ENCODE measurements at places on chromosomes 12 and 14.

GRCh38 chr14:75454963-75455546, 27.2 kb downstream of the JDP2 start:
- DNase-seq: peak; percentile 44

DNA sequence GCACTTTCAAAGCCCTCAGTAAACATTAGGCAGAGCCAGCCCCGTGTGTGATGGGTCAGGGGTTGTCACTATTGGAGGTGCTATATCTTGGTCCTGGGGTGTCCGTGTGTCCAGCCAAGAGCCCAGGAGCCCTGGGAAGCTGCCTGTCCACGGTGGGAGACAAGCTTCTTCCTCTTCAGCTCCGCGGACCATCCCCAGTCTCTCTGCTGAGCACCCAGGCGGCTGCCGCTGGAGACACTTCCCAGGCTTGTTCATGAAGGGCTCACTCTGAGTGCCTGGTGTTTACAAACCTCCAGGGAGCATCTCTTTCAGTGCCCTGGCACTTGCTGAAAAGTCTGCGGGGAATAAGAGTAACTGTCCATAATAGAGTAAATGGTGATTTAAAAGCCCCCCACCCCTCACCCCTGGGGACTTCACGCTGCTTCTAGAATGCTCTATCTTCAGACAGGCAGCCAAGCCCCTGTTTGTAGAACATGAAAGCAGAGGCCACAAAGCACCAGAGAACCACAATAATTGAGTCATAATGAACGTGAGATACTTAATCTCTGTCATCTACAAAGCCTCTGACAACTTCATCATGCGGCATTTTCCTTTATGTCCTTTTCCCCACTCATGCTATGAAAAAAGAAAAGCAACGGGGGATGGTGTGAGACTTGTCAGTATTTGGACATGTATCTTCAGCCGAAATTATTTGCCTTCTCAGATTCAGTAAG, 178.6 kb downstream of the TMEM132C start:
- DNase-seq: no peak

GRCh38 chr12:16218934-16219751, 58.3 kb downstream of the SLC15A5 start:
- no peak for DNase-seq

DNA sequence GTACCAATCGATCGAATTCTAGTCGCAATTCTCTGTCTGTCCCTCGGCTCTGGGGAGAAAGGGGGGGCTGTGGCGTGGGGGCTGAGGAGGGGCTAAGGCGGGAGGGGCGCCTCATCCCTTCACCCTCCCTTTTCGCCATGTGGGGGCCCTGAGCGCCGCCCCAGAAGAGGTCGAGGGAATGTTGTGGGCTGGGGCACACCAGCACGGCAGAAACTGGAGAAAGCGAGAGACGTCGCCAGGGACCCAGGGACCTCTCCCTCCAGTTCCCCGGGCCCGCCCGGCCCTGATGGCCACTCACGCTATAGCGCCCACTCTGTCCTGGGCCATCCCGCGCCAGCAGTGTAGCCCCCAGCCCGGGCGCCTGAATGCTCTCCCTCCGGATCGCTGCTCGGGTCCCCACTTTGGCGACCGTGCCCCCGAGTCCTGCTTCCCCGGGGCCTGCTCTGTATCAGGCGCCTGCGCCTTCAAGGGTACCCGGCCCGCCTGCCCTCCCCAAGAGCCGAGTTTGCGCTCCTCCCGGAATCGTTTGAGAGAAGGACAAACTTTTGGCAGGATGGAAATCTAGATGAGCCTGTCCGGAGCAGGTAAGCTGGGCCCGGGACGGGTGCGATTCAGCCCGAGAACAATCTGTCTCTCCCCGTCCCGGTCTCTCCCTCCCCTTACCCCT, 62.6 kb downstream of the SMUG1 start:
- DNase-seq: no peak

DNA sequence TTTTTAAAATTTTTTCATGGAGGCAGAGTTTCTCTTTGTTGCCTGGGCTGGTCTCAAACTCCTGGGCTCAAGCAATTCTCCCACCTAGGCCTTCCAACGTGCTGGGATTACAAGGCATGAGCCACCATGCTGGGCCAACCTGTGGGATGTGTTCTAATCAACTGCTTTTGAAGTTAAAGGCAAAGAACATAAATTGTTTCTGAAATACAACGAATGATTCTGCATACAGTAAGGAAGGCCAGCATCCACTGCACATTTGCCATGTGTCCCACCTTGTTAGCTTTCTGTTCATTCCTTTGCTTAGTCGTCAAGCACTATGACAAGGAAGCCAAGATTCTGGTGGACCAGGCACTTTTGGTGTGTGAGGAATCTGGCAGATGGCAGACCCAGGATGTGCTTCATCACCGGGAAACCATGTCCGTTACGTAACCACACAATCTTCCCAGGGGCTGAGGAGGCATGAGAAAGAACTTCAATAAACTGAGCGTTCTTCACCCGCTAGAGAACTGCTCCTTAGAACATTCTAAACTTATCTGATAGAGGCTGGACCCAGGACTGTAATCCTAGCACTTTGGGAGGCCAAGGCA, 24.5 kb downstream of the MOK start:
- no peak for DNase-seq

DNA sequence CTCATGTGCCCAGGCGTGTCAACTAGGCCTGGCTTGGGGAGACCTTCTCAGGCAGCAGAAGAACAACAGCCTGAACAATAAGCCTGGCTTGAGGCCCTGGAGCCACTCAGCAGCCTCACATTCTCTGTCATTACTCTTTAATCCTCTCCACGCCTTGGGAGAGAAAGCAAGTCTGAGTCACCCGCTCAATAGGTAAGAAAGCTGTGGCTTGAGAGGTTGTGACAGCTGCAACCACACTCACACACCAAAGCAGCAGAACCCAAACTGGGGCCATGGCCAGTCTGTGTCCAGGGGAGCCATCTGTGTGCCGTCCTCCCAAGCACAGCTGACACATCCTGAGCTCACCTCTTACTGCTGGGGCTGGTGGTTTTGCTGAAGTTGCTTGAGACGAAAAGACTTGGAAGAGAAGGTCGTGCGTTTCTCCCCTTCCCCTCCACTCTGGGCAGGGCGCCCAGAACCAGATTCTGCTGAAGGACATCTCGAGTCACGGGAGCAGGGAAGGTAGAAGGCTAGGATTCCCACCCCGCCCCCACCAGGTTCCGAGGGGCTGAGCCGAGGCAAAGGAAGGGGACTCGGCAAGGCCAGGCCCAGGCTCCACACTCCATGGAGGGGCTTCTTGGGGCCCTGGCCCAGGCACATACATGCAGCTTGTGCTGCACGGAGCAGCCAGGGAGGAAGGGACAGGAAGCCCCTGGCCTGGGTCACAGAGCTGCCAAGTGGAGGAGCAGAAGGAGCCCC, 5.5 kb downstream of the TMEM63C start:
- DNase-seq: no peak

GRCh38 chr14:26765768-26766520, 168.1 kb upstream of the NOVA1 start:
- DNase-seq: no peak

DNA sequence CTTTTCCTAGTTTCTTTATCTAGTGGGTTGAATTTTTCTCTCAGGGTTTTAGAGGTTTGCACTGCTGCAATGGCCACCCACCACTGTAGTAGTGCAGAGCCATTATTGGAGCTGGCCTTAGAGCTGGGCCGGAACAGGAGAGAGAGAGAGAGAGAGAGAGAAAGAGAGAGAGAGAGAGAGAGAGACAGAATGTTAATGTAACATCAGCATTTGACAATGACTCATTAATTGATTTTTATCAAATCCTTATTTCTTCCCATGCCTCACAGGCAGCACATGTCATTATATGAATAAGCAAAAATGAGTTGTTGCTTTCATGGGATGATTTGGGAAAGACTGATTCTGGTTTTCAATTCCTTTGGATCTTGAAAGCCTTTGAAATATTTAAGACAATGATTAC, 76.3 kb upstream of the PPP4R3A start:
- no peak for DNase-seq

DNA sequence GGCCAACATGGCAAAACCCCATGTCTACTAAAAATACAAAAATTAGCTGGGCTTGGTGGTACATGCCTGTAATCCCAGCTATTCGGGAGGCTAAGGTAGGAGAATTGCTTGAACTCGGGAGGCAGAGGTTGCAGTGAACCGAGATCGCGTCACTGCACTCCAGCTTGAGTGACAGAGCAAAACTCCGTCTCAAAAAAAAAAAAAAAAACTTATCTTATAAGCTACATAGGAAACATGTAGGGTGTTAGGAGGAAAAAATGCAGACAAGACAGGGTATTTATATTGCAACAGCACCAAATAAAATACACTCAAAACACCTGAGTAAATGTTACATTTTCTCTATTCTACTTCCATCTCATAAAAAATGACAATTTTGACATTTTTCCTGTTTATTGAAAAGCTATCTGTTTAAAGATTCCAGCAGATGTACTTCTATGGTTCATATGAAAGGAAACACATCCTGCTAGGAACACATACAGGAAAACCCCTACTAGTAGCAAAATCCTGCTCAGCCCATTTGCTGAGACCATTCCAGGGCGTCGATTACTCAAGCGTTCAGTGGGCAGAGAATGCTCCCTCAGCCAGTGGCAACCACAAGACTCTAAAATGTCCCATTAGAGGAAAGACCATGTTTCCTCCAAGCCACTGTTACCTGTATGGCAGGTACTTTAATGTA, 19.7 kb downstream of the CORO1C start:
- DNase-seq: no peak

DNA sequence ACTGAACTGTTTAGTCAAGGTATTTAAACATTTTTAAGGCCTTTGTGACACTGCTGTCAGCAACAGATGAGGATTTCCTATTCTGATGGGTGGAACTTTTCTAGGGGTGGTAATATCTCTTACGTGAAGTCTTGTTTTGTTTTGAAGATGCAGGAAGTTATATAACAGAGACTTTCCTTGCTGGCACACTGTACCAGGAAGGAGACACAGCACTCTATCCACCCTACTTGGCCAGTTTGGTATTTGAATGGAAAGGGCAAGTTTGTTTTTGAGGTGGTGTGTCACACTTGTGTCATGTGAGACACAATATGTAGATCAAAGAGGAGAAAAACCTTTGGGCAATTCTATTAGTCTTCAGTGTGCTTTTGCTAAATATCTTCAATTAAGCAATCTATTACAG, 51.6 kb upstream of the SRP54 start:
- DNase-seq: peak; percentile 44

DNA sequence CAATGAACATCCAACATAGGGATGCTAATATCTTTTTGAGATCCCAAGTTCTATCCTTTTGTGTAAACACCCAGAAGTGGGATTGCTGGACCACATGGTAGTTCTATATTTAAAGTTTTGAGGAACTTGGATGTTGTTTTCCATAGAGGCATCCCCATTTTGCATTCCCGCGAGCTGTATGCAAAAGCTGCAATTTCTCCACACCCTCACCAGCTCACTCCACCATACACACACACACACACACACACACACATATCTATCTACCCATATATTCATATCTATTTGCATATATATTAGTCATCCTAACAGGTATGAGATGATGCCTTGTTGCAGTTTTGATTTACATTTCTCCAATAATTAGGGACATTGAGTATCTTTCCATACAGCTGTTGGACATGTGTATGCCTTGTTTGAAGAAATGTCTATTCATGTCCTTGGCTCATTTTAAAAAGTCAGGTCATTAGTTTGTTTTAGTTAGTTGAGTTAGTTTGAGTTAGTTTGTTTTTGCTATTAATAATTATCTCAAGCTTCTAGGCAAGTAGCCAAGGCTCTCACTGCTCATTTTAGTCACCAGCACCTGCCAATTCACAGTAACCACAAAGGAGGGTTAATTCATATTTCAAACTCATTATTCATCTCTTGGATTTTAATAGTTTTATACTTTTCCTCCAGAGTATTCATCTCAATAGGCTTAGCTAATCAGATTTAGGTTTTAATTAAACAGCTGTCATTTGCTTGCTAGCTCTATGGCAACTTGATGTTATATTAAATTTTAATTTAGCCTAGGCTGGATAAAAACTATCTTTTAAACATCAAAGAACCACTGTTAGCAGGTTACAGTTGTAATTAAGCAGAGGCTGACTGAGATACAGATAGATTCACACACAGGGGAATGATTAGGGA, 1435.9 kb upstream of the TMEM132C start:
- DNase-seq: no peak

DNA sequence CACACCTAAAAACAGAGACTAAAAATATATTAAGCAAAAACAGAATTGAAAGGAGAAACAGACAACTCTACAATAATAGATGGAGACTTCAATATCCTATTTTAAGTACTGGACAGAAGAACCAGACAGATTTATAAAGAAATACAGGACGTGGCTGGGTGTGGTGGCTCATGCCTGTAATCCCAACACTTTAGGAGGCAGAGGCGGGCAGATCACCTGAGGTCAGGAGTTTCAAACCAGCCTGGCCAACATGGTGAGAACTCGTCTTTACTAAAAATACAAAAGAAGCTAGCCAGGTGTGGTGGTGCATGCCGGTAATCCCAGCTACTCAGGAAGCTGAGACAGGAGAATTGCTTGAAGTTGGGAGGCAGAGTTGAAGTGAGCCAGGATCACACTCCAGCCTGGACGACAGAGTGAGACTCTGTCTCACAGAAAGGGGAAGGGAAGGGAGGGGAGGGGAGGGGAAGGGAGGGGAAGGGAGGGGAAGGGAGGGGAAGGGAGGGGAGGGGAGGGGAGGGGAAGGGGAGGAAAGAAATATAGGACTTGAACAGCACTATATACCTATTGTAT, 53.0 kb downstream of the CDK17 start:
- DNase-seq: no peak

- no peak for DNase-seq
Measured at GRCh38 chr12:100858656-100859055, 64.1 kb downstream of the ANO4 start.

GRCh38 chr12:131912518-131913274, 16.4 kb upstream of the PUS1 start:
- no peak for DNase-seq

- DNase-seq: no peak
Measured at GRCh38 chr12:70648191-70648590, 11.0 kb upstream of the PTPRB start.

DNA sequence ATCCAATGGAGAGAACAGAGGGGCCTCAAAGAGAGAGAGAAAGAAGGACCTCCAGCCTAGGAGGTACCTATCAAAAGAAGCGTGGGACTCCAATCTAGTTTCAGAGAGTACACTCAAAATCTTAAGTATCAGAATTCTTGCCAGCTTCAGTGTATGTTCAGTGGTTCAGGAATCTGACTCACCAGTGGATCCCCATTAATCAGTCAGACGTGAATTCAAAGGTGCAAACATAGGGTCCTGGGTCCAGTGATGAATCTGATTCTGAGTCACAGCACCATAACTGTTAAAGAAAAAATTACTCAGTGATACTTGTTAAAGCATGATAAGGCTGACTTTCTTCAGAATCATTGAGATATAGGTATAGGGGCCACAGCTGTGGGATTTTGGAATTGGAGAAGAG, 33.2 kb downstream of the ETNK1 start:
- peak; percentile 4 for DNase-seq

GRCh38 chr12:89765959-89766824, 57.6 kb upstream of the ATP2B1 start:
- DNase-seq: peak; percentile 58

Measured in GM12865 (cell line).